ENCODE measurements at places on chromosomes 12 and 14. TPM values are rescaled to one million over a fixed set of nuclear protein-coding genes. Genes with fewer than 3 reads are reported as not detected.

DNA sequence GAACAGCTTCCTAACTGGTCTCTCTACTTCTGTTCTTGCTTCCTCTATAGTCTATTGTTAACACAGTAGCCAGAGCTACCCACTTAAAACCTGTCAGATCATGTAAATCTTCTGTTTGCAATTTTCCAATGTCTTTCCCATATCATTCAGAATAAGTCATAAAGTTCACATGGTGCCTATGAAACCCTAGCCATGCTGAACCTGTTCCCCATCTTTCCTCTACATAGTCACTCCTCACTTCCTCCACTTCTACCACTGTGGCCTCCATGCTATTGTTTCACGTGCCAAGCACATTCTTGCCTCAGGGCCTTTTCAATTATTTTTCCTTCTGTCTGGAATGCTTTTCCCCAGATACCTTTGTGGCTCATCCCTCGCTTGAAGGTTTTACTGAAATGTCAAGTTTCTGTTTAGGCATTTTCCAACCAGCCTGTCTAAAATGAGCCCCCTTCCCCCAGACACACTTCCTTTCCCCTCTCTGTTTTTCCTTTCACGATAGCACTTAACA lies 132.1 kb downstream of the DYRK2 start:
- peak; percentile 37 for DNase-seq

GRCh38 chr12:8989413-8989812 lies at the start of gene KLRG1:
KLRG1 (plus strand) TSS chr12:8989546; CDS start chr12:8989636, 90 bp downstream.
- DNase-seq, result no peak

- DNase-seq, result no peak
Observed at GRCh38 chr12:42638011-42638410, 48.5 kb upstream of the PRICKLE1 start.

DNA sequence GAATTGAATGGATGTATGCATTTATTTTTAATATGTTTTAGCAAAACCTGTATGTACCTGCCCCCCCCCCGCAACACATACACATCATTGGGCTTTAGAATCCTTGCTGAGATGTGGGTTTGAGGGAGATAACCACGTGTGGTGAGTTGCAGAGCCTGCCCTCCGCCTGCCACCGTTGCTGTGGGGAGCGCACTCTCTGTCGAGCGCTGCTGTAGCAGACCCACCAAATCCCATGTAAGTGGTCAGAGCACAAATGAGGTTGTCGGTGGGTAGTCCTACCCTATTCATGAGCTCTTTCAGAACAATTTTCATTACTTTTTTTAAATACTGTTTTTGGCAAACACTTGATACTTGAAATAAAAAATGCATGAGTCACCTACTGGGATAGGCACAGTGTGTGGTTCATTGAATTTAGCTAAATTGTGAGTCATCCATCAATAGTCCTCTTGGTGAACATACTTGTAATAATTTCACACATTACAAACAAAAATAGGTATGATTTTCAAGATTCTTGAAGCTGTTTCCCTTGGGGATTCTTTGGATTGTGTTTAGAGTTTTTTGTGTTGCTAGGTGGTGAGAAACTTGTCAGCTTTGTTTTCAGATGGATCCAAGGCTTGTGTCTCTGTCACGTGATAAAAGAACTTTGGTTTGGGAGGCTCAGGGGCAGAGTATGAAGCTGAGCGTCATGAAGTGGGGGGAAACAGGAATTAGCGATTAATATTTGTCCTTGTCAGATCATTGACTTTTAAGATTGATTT lies 107.6 kb downstream of the PTCSC3 start:
- peak; percentile 85 for DNase-seq

- DNase-seq, result no peak
Observed at GRCh38 chr14:104112113-104112505, 26.3 kb upstream of the KIF26A start.

DNA sequence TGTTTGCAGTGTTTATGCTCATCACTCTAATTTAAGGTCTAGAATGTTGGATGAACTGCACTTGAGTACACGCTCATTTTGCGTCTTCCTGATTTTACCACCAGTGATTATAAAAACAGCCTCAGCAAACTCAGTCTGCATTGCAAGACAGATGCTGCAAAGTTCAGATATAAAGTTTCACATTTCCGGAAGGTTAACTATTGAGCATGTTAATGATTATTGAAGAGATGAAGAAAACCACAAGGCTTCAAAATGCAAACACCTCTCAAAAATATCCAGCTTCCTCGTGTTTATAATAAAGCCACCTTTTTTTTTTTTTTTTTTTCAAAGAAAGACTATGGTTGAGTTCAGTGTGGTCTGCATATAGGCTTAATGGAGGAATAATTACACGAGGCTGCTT lies 92.1 kb upstream of the BMP4 start:
- DNase-seq, result no peak

GRCh38 chr14:99887407-99887806 lies 94.2 kb downstream of the EML1 start:
- no peak for DNase-seq

DNA sequence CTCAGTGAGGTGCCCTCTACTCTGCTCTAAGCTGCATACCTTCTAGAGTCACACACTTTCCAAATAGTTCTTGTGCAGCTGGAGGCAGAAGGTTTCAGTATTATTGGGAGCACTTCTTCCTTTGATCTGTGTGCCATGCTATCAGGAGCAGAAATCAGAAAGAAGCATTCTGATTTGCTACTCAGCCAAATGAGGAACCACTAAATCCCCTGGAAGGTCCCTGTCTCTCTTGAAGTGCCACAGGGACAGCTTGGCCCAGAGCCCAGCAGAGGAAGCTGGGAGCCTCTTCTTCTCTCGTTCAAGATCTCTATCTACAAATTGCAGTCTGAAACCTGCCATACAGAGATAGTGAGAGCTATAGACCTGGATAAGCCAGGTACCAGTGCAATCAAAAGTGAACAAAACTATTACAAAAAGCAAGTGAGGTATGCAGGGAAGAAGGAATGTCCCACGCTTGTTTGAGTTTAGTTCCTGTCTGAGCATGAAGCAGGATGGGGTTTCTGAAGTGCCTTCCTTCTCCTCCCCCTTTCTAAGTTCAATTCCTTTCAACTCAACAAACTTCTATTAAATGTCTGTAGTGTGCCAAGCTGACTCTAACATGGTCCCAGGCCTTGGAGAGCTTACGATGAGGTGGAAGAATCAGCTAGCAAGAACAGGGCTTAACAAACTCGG lies 100.9 kb upstream of the PARP11 start:
- peak; percentile 33 for DNase-seq

- DNase-seq, result no peak
Observed at GRCh38 chr14:68239988-68240771, 420.6 kb downstream of the RAD51B start.

The GPRC5A gene
- total RNA-seq, result 16.1 TPM

The SPIC gene
- total RNA-seq, result not detected

All from bronchial epithelial cell (primary cell).